ENCODE measurements at places on chromosomes 3 and 15.

- peak; percentile 21 for DNase-seq
These were observed 131.7 kb downstream of the TNIK start for GRCh38 chr3:171328419-171329082.

DNA sequence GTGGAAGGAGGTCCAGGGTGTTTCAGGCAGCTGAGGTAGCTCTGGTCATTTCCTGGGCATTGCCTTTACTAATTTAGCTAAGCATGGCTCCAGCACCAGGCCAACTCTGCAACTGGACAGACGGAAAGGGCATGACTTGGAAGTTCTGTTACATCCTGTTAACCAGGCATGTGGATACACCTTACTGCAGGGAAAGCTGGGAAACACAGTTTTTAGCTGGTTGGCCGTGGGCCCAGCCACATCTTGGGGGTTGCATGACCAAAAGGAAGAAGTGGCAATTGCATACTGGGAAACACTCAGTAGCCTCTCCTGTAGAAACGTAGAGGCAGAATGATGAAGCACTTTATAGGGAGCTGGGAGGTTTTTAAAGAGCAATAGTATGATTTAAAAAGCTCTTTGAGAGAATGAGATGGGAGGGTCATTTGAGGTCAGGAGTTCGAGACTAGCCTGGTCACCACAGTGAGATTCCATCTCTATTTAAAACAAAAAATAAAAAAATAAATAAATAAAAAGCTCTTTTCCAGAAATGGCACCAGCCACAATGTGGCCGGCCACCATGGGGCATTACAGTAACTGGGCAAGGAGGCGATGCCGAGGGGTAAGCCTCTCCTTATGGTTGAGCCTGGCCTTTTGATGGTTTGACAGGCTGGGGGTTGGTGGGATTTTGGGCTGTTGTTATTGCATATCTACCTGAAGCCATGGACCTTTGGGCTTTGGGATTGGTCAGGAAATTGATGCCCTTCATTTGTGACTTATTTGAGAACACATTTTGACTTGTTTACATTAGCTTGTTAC is 28.6 kb downstream of the TRAK1 start:
- DNase-seq: no peak

GRCh38 chr3:13457593-13457992 is 22.5 kb upstream of the HDAC11 start:
- DNase-seq: no peak

- DNase-seq: no peak
These were observed 114.8 kb downstream of the IL12A start for GRCh38 chr3:160103397-160103796.

DNA sequence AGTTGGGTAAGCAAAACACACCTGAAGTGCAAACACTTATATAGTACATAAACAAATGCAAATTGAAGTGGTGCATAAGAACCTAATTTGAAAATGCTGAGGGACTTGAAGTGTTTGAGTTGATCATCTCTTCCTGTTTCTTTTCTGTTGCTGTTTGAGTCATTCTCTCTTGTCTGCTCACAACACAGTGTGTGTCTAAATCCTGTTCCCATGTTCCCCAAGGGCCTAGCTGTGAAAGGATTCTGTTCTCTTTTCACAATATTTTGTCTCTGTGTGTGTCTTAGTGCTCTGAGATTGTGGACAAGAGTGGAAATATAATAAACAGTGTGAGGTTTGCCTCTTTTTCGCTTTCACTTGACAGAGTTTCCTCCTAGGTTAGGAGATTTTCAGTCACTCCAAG is 6.1 kb downstream of the CD96 start:
- no peak for DNase-seq

DNA sequence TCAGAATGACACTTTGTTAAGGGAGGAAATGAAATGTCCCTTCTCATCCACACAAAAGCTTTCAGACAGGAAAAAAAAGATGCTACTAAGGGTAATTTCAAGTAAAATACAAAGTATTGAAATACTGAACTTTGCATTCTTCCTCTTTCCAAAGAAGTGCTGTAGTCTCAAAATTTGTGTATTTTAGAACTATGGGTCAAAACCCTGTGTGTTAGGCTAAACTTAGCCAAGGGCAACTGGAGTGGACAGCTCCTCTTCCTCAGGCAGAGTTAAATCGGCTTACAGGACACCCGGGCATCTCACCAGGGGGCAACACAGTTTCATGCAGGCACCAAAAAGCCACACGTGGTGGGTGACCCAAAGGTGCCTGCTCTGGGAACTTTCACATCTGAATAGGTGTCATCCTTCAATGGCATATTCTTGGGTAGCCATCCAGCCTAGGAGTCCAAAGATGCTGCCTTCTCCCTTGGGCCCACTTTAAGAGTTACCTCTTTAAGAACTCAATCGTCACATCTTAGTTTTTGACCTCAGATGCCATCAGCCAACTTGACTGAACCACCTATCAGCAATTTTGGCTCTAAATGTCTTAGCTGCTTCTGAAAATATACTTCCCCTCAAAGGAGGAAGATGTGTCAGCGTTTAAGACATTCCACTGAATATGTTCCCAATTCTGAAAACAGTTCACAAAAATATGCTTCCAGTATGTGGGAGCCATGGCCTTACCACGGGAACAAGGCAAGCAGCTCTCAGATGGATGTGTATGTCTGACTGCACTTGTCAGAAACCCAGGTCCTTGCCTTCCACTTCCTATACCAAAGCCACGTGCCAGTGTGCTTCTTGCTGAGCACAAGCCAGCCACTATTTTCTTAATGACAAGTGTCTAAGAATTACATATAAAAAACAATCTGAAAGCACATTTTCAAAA is 32.2 kb upstream of the MUC13 start:
- no peak for DNase-seq

- no peak for DNase-seq
These were observed 166.0 kb upstream of the SATB1 start for GRCh38 chr3:18591120-18591519.

- no peak for DNase-seq
These were observed 21.9 kb downstream of the ATOSA start for GRCh38 chr15:52657338-52657737.

DNA sequence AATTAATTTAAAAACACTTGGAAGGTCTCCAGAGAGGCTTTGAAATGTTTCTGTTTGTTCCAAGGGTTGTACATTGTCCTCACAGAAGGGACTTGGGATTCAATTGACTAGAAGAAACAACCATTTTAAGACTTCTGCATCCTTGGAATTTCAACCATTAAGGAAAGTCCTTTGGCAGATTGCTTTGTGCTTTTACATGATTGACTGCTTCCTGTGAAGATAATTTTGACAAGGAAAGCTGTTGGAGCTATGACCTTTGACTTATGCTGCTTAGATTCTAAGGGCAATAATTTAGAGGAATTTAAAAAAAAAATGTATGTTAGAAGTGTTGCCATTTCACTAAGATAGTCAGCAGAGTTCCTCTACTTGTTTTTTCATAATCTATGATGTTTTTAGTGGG is 483.9 kb upstream of the TBL1XR1 start:
- no peak for DNase-seq

DNA sequence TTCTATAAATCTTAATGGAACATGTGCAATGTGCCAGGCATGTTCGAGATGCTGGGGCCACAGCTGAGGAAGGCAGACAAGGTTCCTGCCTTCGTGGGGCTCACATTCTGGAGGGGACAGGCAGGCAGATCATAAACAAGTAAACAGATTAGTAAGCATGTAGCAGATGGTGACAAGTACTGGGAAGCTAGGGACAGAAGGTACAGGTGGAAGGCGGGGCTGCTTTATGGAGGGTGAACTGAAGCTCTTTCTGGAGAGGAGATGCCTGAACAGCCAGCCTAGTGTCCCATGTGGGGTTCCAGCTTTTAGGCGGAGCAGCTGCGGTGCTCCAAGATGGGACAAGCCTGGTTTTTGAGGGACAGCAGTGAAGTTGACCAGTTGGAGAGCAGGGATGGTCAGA is 74.7 kb upstream of the SNRK start:
- DNase-seq: no peak

- DNase-seq: no peak
These were observed 16.1 kb downstream of the CLEC3B start for GRCh38 chr3:45042162-45042561.

DNA sequence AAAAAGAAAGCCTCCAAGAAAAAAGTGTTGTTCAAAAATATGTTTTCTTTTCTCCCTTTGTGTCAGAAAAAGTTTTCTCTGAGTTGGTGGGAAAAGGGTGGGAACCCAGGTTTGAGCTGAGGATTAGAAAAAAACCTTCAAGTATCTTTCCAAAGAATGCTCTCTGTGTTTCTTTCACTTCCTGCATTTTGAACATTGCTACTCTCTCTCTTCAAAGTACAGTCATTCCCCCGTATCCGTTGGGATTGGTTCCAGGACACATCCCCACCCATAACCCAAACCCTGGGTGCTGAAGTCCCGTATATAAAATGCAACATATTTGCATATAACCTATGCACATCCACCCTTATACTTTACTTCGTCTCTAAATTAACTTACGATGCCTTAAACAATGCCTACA is 139.6 kb downstream of the TMCO5A start:
- DNase-seq: no peak

DNA sequence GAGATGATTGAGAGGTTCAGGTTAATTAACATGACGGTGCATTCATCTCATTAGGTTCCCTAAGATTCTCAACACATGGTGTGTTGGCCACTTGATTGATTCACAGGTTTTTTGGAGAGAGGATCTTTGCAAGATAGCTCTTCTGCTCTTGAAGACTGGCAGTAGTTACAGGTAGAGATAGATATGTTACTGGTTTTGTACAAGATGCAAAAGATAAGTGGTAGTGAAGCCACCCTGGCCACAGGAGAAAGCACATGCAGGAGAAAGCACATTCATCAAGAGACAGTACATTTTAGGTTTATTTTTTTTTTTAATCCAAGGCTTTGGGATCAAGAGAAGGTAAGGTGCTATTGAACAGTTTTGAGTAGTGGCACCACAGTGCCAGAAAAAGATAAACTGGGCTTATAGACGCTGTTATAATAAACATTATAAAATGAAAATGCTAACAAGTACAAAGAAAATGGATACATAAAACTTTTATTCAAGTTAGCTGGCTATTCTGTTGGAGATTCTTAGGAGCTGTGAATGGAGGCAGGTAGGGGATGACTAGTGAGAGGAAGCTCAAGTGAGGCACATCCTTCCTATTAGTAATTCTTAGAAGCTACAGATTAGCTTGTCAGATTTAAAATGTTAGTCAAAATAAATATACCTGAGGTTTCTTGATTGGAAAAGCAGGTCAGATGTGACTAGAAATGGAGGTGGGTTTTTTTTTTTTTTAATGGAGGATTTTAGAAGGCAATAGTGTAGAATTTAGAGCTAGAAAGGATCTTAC is 10.8 kb downstream of the SELENOT start:
- no peak for DNase-seq

GRCh38 chr3:21174461-21174860 is 576.5 kb downstream of the ZNF385D start:
- no peak for DNase-seq

GRCh38 chr3:152126260-152126659 is 142.5 kb upstream of the MBNL1 start:
- no peak for DNase-seq

GRCh38 chr15:41259546-41260189 is 28.6 kb downstream of the CHP1 start:
- no peak for DNase-seq

DNA sequence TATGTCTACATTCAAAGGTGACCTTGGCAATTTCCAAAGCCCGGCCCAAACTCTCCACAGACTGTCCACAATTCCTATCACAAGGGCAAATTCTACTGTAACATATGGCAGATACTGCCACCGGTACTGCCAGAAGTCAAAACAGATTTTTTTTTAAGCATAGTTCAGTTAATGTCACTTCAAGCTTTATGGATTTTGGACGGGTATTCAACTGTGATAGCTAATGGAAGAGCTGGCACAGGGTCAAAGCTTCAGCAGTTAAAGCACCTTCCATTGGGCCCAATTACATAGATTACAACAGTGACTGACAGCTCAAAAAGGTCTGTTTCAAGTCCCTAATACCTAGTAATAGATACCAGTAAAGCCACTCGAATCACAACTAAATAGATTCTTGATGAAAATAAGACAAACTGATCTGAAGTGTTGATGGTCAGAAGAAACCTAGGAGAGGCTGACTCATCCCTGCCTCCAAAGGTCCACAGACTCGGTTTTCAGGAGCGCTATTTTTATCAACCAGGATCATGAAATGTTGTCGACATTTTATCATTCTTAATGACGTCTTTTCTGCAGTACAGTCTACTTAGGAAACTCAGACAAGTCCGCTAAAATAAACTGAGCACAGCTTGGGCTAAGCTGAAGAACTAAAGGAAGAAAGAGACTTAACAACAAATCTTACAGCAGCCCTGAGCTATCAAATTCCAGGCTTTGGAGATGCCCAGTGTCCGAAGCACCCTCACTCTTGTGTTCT is 38.7 kb downstream of the ANXA2 start:
- DNase-seq: no peak

- no peak for DNase-seq
These were observed 4.5 kb downstream of the GRIP2 start for GRCh38 chr3:14535616-14536015.

DNA sequence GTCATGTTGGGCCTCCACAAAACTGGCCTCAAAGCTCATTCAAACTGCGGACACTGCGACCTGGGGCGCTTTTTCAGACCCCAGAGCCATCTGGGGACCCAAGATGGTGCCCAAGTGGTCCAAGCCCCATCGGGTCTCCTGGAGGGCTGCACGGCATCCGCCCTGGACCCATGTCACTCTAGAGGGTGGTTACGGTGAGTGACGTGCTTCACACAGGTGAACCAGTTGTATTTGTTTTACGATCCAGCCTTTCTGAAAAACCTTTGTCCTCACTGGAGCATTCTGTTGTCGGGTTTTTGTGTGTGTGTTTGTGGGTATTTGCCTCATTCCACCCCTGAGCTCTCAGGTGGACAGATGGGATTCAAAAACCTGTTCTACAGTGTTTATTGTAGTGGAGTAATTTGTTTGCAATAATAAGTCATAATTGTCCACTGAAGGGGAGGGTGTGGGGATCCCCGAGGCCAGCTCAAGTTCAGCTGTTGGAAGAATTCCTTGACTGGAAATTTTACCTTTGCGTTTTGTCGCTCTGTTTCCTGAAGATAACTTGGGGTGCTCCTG is 1.9 kb downstream of the SLC51A start:
- DNase-seq: no peak

Data from stimulated activated CD4-positive, alpha-beta T cell treated with anti-CD3 and anti-CD28 coated beads, Interleukin-4, amount 100 ng/mL, for 24 hours (primary cell).